ENCODE measurements at places on chromosomes 6 and 20.

DNA sequence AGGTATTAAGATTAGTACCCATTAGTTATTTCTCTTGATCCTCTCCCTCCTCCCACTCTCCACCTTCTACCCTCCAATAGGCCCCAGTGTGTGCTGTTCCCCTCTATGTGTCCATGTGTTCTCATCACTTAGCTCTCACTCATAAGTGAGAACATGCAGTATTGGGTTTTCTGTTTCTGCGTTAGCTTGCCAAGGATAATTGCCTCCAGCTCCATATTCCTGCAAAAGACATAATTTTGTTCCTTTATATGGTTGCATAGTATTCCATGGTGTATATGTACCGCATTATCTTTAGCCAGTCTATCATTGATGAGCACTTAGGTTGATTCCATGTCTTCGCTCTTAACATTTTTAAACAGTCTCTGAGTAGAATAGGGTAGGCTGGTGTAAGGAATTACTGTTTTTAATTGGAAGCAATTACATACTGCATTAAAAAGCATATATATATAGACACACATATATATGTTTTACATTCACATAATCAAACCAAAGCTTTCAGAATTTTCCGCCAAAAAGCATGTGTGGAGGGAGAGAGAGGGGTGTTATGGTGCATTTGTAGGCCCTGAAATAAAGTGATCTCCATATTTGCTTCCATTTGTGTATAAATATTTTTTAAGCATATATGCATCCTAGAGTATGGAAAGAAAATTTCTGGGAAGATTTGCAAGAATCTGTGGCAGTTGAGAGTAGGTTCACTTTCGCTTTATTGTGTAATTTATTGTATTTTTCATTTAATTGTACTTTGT lies 709 bp upstream of the ANKEF1 start:
- no peak for DNase-seq

GRCh38 chr6:51959744-51960383 lies 127.5 kb downstream of the PKHD1 start:
- DNase-seq: peak; percentile 50

GRCh38 chr20:39048000-39048696 lies 86.0 kb downstream of the DHX35 start:
- peak; percentile 29 for DNase-seq

DNA sequence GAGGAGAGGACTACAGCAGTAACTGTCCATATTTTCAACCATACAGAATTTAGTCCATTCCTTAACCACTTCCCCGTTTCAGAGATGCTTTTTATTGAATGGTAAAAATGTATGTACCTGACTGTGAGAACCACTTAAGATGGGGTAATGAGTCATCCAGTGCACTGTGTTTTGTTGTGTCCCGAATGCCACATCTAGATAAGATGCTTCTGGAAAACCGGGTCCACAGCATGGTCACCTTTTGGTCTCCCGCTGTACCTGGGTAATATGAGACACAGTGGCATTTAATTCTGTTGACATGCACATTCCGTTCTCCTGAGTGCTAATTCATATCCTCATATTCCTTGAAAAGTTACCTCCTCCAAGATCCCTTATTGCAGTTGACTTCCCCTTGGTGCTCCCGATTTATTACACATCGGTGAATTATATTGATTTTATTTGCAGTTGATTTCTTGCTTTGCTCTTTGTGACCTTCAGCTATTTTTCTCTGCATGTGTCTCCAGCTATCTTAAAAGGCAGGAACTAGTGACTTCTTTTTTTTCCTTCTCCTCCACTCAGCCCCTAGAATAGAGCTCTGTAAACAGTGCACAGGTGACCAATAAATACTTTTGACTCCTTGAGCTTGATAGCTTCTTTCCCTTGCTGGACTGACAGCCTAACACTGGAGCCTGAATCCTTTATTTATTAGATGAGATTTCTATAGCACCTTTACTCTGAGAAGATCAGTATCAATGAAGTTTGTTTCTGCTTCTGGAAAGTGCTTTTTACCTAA lies 314.6 kb downstream of the ZFAND3 start:
- no peak for DNase-seq

DNA sequence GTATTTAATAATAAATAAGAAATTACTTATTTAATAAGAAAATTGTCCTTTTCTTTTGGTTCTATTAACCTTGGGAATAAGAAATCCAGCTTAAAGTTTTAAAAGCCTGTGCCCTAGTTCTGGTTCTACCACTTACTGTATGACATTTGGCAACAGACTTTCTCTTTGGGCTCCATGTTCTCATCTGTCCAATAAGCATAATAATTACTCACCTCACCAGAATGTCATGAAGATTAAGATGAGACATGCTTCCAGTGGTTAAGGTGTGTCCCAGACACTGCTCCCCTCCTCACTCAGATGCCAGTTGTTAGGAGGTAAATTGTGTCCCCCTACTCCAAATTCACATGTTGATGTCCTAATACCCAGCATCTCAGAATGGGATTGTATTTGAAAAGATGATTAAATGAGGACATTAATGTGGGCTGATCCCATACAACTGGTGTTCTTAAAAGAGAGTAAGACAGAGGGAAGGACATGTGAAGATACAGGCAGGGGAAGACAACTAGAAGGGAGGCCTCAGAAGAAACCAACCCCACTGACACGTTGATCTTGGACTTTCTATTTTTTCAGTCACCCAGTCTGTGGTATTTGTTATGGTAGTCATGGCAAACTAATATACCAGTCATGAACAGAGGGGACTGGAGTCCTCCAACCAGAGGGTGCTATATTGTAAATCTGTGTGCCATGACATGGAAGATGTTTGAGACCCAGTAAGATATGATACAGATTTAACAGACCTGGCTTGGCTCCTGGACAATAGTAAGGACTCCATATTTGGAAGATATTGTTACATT lies 6.4 kb upstream of the MICAL1 start:
- no peak for DNase-seq

- no peak for DNase-seq
Observed at GRCh38 chr20:19304886-19305415, 92.5 kb downstream of the SLC24A3 start.

GRCh38 chr6:33195304-33196165 lies 3.3 kb upstream of the COL11A2 start:
- no peak for DNase-seq

- no peak for DNase-seq
Observed at GRCh38 chr6:45430590-45431202, 53.0 kb upstream of the SUPT3H start.

DNA sequence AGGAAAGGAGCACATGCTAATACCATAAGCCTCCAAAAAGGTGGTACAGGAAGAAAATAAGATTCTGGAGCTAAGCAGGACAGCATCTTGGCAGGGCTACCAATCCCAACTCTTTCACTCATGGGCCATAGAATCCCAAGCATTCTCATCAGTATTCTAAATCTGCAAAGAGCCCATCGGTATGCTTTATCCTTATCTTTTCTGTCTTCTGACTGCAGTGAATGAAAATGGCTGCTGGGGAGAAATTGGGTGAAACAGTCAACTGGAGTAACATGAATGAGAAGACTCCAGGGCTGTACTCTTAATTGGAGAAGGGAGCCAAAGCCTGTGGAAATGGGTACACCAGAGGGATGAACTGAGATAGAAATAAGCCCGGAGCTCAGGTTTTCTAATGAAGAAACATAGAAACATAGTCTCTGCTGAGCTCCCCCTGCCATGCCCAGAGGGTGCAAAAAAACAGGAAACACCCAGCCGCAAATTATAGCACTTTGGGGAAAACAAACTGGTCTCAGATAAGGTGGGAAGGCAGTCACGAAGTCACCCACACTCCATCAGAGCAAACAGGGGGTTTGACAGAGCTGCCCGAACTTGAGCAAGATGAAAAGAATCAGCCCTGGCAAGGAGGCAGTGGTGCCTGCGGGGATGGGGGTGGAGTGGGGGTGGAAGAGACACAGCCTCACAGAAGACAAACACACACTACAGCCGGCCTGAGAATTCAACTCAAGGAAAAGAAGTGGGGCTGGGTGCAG lies 35.4 kb upstream of the E2F3 start:
- peak; percentile 49 for DNase-seq

DNA sequence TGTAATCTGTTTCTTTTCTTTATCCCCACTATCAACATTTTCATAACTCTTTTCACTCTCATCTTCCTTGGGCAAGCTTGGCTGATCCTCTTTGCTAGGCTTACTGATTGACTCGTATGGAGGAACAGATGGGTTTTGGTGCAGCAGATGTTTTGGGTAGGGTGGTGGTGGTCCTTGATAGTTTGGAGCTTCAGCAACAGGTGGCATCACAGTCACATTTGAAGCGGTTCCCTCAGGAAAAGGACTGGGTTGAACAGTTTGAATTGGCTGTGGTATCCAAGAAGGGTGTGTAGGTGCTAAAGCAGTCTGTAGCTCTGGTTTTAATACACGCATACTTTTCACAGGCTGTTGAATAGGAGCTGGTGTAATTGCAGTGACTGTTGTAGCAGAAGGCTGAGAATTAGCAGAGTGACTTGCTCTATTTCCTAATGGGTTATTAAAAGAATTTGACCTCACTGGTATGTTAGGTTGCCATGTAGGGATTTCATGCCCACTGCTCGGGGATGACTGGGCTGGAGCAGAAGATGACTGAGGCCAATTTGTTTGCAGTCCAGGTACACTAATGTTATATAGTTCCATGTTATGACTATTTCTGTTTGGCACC lies 34.5 kb downstream of the LATS1 start:
- no peak for DNase-seq

DNA sequence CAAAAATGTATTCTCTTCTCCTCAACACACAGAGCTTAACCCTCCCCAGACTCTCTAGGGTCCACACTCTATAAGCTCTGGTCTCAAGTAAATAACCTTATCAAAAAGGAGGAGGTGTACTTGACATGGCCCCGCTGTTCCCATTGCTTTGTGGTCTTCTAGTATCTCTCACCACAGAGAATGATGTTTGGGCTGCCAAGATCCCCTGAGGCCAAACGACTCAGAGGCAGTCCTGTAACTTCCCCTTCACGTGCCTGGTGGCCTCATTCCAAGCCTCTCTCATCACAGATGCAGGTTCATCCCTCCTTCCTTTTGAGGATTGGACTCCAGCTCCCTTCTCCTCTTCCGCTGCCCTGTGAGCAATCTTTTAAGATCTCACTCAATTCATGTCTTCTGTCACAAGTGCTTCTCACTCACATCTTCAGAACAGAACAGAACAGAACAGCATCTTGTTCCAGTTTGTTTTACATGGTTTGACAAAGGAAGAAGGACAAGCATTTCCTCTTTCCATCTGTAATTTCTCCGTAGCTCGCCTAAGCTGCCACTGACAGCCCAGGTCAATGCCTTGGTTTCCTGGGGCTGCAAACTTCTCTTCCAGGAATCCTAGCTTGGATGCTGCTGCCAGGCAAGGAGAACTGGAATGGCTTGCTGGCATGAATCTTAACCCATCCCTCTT lies 541.5 kb downstream of the CD83 start:
- DNase-seq: no peak

GRCh38 chr6:110558575-110558974 lies 82.2 kb upstream of the SLC22A16 start:
- DNase-seq: no peak

- no peak for DNase-seq
Observed at GRCh38 chr6:154989448-154989847, 5.7 kb upstream of the TIAM2 start.

GRCh38 chr20:20547221-20547875 lies 165.1 kb downstream of the RALGAPA2 start:
- peak; percentile 33 for DNase-seq

DNA sequence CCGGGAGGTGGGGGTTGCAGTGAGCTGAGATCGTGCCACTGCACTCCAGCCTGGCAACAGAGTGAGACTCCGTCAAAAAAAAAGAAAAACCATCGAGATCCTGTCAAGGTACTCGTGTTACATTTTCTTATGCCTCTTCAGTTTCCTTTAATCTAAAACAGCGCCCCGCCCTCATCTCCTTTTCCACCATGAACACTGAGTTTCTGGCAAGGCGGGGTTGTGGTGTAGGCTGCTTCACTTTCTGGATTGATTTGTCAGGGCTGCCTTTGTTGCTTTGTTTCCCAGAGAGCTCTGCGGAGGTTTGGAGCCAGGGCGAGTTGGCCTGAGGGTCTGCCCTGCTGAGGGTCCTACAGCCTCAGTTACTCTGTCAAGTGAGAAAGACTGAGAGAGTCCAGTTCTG lies 8.9 kb downstream of the ITPR3 start:
- no peak for DNase-seq

DNA sequence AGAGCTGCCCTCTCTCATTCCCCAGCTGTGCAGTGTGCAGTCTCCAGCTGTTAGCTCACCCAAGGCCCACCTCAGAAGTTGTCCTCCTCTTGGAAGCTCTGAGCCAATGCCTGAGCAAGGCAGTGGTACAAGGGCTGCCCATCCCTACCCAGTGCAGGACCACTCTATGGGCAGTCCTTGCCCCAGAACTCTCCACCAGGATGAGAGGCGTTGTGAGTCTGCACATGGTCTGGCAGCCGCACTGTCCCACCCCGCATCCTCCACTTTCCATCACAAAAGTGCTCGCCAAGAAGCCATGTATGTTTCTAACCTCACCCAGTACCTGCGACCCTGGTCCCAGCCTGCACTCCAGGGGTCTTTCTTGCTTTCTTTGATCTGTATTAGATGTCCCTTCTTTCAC lies 175.1 kb upstream of the PMEPA1 start:
- no peak for DNase-seq

DNA sequence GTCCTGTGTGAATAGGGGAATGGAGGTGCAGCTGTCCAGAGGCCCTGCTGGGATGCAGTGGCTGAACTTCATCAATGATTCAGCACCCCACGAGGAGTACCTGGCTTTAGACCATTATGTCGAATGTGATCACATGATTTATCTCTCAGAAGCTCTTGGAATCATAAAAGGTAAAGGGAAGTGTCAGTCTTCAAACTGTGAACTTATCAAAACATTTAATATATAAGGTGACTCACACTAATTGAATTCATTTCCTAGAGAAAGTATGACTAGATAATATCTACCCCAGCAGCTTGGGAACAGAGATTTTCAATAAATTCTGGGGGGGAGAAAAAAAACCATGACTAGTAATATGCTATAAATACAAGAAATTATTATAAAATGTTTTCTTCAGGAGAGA lies 29.5 kb downstream of the ALDH8A1 start:
- no peak for DNase-seq

- DNase-seq: no peak
Observed at GRCh38 chr6:17258749-17259148, 22.4 kb upstream of the RBM24 start.

GRCh38 chr6:81450180-81450579 lies 302.3 kb downstream of the TENT5A start:
- DNase-seq: no peak

DNA sequence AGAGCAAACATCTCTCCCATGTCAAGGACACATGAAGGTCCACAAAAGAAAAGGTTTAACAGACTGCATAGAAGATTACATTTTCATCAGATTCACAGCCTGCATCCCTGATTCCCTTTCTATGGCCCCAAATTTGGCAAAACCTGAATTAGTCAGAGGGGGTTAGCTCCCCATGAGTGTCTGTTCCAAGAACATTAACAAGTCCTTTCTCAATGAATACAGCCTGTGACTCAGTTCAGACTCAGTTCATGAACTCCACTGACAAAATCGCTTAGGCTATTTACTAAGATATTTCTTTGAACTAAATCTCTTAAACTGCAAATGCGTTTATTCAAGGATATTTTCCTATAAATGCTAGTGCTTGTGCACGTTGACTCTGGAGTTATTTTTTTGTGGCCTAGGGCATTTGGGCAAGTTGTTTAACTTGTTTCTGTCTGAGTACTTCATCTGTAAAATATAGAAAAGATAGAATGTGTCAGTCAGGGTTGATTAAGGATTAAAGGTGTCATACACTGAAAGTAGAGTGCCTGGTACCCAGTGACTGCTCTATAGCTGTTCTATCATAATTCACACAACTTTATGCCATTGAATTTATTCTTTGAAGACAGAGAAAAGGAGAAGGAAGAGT lies 422.6 kb downstream of the HTR1B start:
- no peak for DNase-seq

- DNase-seq: no peak
Observed at GRCh38 chr6:128242765-128243403, 277.5 kb downstream of the PTPRK start.

Measured in Jurkat, Clone E6-1 (cell line).